ENCODE measurements at places on chromosomes 3 and 15.

DNA sequence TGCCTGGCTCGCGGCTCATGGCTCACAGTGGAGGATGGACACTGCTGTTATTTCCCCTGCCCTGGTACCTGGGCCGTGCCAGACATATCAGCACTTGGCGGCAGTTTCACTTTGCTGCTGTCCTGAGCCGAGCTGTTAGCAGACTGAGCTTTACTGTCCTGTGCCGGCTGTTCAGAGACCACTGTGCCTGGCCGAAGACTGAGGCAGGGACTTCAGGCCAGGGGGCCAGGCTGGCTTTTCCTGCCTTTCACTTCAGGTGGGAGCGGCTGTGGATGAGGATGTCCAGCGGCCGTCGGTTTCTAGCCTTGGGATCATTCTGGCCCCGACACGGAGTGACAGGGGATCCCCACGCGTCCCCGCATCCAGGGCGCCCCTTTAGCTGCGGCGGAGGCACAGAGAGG lies 1.1 kb downstream of the ATP10A start:
- no peak for DNase-seq

DNA sequence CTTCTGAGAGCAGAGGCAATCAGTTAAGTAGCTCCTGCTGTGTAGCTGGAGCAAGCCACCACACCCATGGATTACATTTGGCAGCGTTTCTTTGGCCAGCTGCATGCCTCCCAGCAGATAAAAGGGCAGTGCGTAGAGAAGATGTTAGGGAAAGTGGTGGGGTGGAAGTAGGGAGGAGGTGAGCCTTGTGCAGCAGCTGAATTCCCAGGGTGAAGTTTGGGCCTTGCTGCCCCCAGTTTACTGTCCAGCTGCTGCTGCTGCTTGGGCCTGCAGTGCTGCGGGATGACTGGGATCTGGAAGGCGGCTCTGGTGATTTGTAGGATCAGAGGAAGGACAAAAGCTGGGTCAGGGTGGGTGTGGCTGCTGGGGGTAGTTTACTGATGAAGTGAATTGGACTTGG lies 318.7 kb upstream of the C2CD4B start:
- DNase-seq, result no peak

DNA sequence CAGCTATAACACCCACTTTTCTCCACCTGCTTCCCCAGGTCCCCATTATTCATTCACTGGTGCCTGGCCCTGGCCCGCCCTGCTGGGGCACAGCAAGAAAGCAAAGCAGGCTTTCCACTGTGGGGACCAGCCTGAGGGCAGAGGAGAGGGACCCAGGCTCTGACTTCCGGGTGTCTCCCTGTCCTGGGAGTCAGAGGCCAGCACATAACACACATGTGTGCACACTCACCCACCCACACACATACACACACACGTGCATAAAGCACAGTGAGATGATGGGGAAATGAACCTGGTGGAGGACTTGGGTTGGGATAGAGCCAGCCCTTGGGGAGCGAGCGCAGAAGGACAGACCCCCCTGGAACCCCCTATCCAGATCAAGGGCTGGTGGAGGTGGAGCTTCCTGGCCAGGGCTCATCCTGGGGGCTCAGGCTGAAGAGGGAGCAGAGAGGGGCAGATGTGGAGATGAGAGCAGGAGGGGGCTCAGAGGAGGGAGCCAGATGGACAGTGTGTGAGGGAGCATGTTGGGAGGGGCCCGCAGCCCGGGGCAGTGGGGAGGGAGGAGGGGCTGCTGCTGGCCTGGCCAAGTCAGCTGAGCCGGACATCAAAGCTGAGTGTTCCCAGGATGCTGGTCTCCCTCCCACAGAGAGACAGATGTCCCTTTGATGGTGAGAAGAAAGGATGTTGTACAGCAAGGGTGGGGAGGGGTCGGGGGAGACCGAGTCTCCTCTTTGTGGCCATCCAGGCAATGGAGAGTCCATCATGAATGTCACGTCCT lies 78.2 kb downstream of the LINGO1 start:
- DNase-seq, result peak; percentile 57

DNA sequence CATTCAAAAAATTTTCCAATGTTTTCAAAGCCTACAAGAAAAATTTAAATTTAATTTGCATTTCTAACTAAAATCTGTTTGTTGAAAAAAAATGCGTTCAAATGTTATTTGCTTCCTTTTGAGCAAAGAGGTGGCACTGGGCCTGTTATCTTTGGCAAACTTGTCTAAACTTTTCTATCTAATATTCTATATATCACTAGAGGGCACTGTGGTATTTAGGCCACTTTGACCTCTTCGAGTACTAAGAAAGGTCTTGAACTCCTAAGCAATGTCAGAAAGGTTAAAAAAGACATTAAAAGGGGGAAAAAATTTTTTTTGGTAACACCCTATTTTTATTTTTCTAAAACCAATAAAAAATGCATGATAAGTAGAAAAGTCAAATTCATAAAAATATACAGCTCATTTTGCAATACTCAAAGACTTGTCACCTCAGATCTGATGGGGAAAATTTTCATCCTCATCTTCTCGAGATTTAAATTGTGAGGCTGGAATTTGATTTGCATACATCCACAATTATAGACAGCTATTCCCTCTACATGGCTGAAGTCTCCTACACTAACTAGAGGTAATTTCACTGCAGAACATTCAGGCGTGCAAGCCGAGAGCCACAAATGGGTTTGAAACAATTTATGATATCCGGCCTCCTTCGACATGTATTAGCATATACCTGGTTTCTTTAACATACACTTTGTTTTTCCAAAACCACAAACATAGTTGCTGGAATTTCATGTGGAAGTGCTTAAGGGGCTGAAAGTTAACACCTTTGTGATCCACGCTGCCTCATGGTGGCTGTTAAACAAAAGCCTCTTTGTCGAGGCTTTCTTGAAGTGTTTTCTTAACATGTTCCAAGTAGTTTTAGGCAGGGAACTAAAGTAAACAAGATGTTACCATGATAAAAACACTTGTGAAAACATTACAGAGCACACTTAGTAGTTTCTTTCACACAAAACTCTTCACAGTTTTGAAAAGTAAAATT lies 576.4 kb downstream of the FOXP1 start:
- DNase-seq, result no peak

- DNase-seq, result no peak
These were observed 134.9 kb upstream of the ZBTB20 start for GRCh38 chr3:115281697-115282675.
